ENCODE measurements at places on chromosomes 1 and 21.

DNA sequence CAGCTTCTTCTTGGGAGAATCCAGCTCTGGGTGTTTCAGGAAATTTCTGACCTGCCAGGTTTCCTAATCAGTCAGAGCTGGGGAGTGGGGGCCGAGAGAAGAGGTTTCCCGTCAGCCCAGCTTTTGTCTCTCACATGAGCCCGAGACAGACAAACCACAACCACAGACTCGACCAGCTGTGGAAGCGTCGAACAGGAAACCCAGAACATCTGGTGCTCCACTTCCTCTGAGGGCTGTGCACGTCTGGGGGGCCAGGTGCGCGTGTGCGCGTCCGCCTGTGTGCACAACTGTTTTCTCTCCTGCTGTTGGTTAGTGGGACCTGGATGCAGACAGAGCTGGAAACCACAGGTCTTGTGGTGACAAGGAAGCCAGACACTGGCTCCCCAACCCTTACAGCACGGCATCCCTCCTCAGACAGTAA lies 113.0 kb upstream of the SLC25A33 start:
- DNase-seq = peak; percentile 29

- DNase-seq = no peak
Measured at GRCh38 chr1:108107658-108108057, 92.5 kb downstream of the SLC25A24 start.

GRCh38 chr1:175443332-175443731 lies 250.8 kb upstream of the KIAA0040 start:
- DNase-seq = no peak

DNA sequence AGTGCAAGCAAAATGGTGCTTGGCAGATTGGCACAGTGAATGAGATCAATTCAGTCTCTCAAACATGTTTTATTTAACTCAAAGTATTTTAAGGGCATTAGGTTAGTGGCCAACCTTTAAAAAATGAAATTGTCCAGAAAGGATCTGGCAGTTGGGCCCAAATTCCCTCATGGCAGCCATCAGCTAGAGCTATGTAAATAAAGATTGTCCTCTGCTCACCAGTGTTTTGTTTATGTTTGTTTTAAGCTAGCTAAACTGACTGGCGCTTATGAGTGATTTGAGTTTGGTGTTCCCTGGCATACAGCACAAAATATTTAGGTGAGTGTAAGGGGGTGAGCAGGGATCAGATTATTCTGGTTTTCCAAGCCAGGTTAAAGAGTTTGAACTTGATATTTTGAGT lies 18.1 kb downstream of the HDAC1 start:
- DNase-seq = no peak

- no peak for DNase-seq
Measured at GRCh38 chr1:26482921-26483320, 10.7 kb downstream of the HMGN2 start.

- DNase-seq = no peak
Measured at GRCh38 chr1:159223004-159223403, 18.3 kb downstream of the ACKR1 start.

DNA sequence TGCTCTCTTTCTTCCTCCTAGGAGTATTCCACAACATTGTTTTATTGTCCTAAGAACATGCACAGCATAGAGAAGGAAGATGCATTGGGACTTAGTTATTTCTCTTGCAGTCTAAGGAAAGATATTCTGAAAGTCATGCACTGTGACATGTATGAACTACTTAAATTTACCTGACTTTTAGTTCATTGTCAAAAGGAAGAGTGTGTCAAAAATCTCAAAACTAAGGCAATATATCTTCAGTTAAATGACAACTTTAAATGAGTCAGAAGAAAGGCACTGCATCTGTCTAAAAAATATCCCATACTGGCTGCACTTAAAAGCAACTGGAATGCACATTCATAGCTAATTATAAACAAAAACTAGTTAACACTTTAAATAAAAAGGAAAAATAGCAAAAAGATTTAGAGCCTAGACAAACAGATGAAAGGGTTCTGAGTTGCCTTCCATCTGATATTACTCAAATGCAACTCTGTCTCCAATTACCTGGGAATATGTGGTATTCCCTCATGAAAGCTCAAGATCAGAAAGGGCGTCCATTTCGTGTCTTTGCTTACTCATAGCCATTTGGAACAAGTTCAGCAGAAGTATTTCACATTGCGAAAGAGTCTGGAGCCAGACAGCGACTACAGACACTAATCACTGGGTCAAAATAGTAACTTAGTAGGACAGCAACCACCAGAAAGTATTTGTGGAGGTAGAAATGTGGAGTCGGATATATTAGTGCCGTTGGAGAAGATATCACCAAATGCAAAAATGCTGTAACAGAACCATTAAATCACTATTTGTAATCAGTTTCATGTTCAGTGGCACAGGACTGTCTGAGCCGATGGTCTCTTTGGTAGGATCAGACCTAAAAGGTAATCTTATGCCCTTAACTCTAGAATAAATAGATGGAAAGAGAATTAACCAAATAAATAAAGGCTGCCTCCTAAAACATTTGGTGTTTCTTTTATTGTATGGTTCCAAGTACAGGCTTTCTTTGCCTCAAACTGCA lies 225.7 kb downstream of the GREM2 start:
- no peak for DNase-seq

- no peak for DNase-seq
Measured at GRCh38 chr21:29334717-29335428, 36.2 kb downstream of the BACH1 start.

GRCh38 chr1:223831755-223832636 lies 13.8 kb downstream of the TP53BP2 start:
- DNase-seq = no peak

DNA sequence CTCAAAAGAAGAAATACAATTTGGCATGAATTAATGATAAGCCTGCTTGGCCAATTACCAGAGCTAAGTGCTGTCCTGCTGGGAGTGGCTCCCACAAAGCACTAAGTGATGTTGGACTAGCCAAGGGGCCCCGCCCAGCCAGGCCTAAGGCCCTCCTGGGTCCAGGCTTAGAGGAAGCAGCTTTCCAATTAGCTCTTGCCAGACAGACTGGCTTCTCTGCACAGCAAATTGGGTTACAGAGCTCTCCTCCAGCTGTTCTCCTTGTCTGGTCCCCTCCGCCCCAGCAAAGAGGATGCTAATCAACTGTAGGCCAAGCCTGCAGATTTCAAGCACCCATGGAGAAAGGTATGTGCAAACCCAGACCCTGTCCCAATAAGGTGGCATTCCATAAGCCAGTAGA lies 151.9 kb downstream of the DMRTA2 start:
- DNase-seq = peak; percentile 100

DNA sequence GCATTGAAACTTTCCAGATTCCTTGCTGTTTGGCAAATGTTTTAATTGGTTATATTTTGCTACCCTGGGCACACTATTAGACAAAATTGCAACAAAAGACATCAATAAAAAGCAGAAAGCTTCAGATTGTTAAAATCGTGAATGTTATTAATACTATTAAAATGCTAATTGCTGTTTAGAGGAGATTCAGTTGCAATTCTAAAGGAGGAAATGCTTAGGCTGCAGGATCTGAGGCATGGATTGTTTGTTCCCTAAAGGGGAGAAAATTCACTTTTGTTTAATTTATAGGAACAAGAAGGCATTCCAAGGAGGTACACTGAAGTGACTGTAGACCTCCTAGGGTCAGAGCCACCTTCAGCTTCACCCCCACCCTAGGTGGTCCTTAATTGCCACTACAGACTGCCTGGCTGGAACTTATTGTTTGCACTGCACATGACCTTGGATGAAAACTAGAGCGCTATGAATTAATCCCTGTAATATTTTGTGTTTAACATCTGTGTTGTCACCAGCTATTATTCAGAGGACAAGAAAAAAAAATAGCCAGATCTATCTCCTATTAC lies 1266.9 kb upstream of the ADGRL2 start:
- DNase-seq = no peak

GRCh38 chr1:208204779-208205178 lies 39.4 kb downstream of the PLXNA2 start:
- peak; percentile 23 for DNase-seq

- no peak for DNase-seq
Measured at GRCh38 chr1:89460325-89460724, 64.3 kb upstream of the LRRC8B start.

- DNase-seq = no peak
Measured at GRCh38 chr1:36493524-36493923, 10.8 kb upstream of the CSF3R start.

- DNase-seq = no peak
Measured at GRCh38 chr1:99407018-99407417, 142.7 kb downstream of the PLPPR4 start.

DNA sequence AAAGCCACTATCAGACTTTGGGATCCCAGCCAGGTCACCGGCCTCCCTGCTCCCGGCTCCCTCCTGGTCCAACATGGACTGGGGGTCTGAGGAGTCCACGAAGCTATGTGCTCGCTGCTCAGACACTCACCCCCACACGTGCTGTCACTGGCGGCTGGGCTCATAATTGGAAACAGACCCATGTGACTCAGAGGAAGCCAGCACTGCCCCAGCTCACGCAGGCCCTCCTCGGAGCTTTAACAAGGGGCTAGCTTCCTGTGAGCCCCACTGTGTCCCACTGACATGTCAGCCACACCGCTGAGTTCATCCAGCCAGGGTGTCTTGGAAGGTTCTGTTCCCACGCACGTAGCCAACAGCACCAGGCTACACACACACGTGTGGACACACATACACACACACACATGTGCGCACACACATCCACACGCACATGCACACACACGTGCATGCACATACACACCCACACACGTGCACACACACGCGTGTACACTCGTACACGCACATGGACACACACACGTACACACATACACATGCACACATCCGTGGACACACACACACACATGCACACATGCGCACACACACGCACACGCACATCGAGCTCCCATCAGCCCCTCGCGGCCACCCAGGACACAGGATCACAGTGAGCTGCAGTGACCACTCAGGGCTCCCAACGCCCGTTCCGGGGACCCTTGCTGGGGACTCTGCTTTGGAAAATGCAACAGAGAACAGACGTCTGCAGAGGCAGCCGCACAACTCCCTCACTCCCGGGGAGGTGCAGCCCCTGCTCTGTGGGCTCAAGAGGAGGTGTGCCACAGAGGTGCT lies 18.4 kb upstream of the COL6A2 start:
- DNase-seq = no peak

- no peak for DNase-seq
Measured at GRCh38 chr1:44038876-44039657, 7.8 kb upstream of the SLC6A9 start.

- DNase-seq = no peak
Measured at GRCh38 chr1:234965111-234965510, 163.5 kb downstream of the TOMM20 start.

DNA sequence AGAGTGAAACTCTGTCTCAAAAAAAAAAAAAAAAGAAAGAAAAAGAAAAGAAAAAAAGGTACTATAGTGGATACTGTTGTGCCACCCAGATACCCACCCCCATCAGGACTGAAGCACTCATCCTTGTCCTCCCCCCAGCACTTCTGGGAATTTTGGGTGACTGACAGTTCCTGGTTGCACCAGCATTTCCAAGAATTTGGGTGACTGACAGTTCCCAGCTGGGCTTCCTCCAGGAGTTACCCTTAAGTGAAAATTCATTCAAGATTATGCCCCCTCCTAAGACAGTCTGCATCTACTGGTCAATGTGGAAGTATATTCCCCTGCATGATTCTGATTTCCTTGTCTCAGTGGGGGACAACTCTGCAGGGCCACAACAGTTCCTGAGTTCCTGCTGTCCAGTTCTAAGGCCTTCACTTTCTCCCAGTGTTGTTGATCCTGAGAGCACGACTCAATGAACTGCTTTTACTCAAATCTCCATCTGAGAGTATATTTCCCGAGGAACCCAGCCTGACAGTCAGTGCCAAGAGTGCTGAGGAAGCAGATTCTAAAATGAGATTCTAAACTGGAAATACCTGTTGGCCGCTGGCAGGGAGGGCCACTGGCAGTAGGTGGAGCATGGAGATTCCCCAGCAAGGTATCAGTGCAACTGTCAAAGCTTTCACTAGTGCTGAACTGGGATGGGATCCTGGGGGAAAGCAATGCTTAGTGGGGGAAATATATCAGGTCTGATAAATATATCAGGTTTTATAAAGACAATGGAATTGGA lies 18.5 kb downstream of the RIIAD1 start:
- DNase-seq = no peak

DNA sequence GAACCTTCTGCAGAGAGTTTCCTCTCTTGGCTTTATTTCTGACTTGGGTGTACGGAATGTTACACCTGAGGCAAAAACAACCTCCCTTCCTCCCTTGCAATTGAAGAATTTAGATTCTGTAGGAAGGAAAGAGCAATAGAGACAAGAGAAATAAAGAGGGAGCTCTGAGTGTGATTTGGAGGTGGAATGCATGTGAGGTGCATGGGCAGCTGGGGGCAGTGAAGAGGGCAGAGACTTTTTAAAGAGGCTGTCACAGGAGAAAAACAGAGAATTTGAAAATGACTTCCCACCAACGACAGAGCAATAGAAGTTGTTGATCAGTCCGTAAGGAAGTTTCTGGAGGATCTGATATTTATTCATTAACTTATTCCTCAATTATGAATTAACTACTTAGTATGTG lies 172.0 kb upstream of the B3GALT2 start:
- peak; percentile 32 for DNase-seq

GRCh38 chr1:87202451-87202850 lies 126.2 kb upstream of the LMO4 start:
- no peak for DNase-seq

- DNase-seq = no peak
Measured at GRCh38 chr1:206472886-206473285, 2.6 kb downstream of the IKBKE start.

- no peak for DNase-seq
Measured at GRCh38 chr1:242754125-242754524, 229.6 kb upstream of the PLD5 start.

GRCh38 chr1:37793773-37794371 lies at the start of gene MANEAL:
Gene MANEAL, plus strand, starts transcription at chr1:37793847. Its CDS starts 336 bp downstream, at chr1:37794183.
- DNase-seq = peak; percentile 75

GRCh38 chr1:43427524-43427923 lies 26.2 kb downstream of the HYI start:
- DNase-seq = no peak

DNA sequence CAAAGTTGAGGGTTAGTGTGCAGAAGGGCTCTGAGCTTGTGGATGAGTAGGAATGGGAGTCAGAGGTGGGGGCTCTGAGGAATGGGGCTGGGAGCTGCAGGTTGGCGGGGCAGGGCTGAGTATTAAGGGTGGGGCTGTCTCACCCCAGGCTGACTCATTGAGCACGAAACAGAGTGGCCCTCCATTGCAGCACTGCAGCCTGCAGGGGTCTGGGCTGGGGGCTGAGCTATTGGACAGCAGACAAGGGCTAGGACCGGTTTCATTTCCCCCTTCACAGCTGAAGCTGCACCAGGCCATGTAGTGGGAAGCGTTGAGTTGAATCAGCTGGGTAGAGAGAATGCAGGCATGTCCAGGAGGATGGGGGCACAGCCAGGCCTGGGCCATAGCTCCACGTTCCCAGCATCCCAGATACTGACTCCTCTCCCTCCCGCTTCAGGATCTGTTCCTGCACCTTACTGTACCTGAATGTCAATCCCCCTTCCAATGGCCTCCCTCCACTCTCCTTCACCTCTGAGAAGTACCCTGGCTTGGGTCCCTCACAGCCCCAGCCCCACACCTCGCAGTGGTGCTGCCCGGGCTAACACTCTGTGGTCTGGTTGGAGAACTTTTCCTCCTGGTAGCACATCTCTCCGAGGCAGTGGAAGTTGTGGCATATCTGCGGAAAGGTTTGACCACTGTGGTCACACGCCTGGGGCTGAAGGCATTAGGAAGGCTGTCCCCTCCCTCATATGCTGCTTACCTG lies 4.4 kb upstream of the INPP5B start:
- DNase-seq = no peak
